ENCODE measurements at places on chromosomes 5 and 9.

DNA sequence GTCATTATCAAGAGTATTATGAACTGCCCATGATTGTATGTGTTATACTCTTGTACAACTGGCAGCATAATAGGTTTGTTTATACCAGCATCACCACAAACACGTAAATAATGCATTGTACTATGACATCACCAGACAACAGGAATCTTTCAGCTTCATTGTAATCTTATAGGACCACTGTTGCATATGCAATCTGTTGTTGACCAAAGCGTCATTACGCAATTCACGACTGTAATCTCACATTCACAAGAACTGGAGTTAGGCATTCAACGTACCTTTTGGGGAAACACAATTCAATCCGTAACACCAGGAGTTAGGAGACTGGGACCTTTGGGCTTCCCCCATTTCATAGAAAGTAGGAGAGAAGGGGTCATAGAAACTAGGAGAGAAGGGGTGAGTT is 20.4 kb upstream of the ARSI start:
- DNase-seq, result no peak

GRCh38 chr5:79575996-79576395 is 36.2 kb upstream of the TENT2 start:
- no peak for DNase-seq

DNA sequence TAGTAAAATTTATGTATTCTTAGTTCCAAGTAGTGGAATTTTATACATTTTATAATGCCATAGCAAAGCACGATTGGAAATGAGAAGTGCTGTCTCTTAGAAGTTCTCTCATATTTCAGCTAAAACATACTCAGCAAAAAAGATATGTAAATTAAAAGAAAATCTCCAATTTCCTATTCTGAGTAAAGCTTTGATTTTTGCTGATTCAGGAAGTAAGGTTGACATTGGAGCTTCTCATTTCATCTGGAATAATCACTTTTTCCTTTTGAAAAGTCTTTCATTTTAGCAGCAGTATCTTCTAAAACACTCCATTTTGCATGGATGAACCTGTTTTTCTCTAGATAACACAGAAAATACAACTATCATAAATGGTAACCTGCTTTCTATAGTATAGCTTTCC is 121.0 kb downstream of the ZCCHC7 start:
- DNase-seq, result no peak

- DNase-seq, result no peak
These were observed 66.0 kb upstream of the TAF1L start for GRCh38 chr9:32701321-32702022.

DNA sequence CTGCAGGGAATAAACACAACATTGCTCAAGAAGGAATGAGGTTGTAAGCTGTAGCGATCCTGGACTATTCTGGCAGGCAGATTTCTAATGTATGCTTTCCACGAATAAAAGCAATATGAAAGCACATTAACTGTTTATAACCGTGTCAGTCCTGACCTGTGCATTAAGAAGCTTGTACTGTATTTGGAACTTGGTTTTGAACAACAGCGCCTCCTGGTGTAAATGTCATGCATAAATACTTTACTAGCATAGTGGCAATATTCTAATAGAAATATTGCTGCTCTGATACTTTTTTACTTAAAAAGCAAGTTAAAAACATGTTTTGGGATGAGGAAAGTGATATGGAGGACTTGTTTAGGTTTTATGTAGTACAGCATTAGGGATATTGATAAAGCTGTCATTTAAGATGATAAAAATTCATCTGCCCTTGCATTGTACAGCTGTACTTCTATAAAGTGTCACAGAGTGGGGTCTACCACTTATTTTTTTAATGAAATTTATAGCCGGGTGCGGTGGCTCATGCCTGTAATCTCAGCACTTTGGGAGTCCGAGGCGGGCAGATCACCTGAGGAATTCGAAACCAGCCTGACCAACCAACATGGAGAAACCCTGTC is 70.7 kb upstream of the GNE start:
- DNase-seq, result peak; percentile 71
